Fibroblast of mammary gland (primary cell): ENCODE measurements at places on chromosomes 4 and X.

GRCh38 chr4:106038012-106038411 lies 142.7 kb downstream of the NPNT start:
- no peak for DNase-seq

- peak; percentile 35 for DNase-seq
These were observed 127.2 kb downstream of the FNIP2 start for GRCh38 chr4:158895797-158896576.

DNA sequence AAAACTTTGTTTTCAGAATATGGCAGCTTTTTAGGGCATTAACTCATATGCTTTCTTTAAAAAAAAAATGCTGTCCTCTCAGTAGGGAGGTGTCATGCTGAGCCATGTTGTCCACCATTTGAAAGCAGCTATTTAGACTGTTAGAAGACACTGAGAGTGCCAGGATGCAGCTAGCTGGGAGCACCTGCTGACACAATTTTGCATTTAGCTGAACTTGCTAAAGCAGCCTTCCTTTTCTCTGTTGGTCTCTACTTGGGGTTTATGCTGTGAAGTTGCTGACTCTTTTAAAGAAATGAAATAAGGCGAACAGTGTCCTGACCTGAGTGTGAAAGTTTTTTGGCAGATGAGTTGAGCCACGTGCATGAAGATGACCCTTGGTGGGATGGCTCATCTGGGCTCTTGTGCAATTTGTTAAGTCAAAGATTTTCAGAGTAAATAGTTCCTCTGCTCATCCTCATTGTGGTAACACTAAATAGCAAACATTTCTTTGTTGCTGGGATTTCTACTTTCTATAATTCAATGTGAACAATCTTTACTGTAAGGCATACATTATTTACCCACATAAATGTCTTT lies 64.5 kb downstream of the CDS1 start:
- peak; percentile 82 for DNase-seq

GRCh38 chr4:162408309-162408708 lies 244.5 kb upstream of the FSTL5 start:
- DNase-seq = no peak

GRCh38 chrX:147978931-147979330 lies 2.2 kb upstream of the FMR1NB start:
- DNase-seq = no peak

DNA sequence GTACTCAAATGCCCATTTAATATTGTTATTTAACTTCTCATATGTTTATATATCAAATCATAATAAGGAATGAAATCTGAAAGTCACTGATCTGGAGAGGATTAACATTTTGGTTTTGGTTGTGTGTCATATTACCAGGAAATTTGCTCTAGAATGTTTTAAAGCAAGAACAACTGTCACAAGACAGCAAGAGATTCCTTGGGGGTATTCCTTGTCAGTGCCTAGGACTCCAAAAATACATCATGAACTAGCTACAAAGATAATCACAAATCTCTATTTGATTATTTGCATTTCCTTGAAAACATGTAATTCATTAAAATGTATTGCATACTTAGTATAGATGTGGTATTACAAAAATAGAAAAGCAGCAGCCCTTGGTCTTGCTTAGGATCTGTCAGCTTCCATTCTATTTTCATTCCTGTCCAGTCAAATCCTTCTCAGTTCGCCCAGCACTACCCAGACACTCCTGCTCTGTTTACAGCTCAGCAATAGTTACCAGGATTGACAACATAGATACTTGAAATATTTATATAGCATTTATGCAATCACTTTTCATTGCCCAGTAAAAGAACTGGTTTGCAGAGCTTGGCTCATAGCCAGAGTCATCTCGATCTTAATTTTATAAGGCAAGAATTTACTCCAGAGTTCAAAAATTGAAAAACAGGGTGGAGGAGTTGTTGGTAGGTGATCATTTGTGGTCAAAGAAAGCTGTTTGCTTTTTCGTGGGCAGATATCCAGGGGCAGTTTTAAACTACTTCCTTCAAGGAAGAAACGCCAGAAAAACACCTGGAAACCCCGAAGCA lies 9.2 kb upstream of the BMP3 start:
- no peak for DNase-seq

GRCh38 chr4:81745050-81745449 lies 273.3 kb upstream of the RASGEF1B start:
- no peak for DNase-seq

- DNase-seq = no peak
These were observed 66.5 kb upstream of the LRPAP1 start for GRCh38 chr4:3598695-3599227.

DNA sequence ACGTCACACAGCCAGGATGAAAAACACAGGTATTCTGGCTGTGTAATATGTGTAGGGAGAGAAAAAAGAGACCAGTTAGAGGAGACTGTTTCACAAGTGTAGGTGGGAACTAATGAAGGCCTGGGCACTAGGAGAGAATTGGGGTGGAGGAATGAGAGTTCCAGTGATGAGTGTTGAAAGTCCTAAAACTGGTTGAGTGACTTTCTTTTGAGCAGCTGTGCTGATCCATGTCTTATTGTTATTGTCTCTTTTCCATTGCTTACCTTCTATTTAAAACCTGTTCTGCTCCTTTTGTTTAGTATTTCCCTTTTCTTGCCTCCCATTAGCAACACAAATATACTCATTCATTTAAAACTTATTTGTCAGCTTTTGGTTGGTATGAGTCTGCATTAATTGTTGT lies 88.7 kb downstream of the PDLIM5 start:
- no peak for DNase-seq

DNA sequence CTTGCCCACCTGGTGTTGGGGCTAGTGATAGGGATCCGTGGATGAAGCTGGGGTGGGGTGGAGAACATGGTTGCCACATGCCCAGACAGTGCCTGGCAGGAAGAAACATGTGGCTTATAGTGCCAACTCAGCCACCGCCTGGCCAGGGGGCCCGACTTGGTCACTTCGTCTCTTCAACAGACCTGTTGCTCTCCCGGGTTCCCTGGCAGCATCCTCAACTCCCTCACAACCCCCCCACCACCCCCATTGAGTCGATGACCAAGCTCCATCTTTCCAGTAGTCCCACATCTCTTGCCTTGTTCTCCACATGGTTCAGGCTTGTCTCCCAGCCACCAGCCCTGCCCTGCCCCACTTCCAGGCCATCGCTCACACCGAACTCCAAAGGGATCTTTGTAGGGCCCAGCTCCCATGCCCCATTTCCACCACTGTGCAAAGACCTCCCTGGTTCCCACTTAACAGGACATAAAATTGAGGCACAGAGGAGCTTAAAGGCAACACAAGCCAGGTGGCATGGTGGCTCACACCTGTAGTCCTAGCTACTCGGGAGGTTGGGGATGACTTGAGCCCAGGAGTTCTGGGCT lies 7.8 kb downstream of the PNCK start:
- DNase-seq = no peak

- no peak for DNase-seq
These were observed 283.5 kb downstream of the C4orf33 start for GRCh38 chr4:129379429-129379828.

DNA sequence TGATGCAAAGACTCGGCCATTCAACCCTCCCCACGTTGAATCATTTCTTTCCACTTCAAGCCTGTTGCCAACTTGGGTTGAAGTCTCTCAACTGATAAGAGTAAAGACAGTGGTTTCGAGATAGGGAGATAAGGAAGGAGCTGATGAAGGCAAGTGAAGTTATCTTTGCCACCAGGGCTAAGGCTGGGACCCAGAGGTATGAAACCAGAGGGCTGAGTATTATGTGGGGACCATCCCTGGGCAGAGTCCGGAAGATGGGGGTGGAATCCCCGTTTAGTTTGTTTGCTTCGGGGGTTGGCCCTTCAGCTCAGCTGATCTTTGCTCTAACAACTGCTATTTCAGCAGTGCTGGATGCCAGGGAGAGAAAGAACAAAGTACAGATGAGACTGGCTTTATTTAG lies 2.3 kb upstream of the XPNPEP2 start:
- DNase-seq = no peak

GRCh38 chrX:19410259-19410658 lies 66.5 kb downstream of the PDHA1 start:
- DNase-seq = no peak

GRCh38 chr4:3391422-3391821 lies 50.3 kb upstream of the HGFAC start:
- DNase-seq = no peak

DNA sequence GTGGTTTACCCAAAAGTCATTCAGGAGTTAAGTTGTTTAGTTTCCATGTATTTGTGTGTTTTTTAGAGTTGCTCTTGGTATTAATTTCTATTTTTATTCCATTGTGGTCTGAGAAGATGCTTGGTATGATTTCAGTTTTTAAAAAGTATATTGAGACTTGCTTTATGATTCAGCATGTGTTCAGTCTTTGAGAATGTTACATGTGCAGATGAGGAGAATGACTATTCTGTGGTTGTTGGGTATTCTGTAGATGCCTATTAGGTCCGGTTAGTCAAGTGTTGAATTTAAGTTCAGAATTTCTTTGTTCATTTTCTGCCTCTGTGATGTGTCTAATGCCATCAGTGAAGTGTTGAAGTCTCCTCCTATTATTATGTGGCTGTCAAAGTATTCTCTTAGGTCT lies 249.4 kb downstream of the ARHGAP10 start:
- DNase-seq = peak; percentile 68

- DNase-seq = no peak
These were observed 343.1 kb downstream of the MID1IP1 start for GRCh38 chrX:39144323-39144722.

DNA sequence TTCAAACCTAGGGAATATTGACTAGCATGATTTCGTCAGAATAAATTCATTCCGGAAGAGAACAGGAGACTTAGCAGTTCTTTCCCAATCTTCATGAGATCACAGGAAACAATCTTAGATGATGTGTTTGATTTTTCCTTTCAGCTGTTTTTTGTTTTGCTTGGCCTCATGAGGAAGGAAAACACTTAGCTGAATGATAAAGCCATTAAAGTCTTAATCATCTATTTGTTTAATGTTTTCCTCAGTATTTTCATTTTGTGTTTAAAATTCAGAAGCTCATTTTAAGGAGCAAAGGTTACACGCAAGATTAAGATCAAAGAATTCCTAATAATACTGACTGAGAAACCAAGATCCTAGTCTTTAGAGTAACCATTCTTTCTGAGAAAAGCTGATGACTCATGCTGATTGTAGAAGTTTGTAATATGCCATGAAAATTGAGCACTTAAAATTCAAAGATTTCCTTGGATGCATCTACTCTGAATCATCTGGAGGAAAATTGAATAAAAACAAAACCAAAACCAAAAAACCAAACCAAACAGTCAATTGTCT lies 15.4 kb upstream of the TBC1D19 start:
- DNase-seq = peak; percentile 91

DNA sequence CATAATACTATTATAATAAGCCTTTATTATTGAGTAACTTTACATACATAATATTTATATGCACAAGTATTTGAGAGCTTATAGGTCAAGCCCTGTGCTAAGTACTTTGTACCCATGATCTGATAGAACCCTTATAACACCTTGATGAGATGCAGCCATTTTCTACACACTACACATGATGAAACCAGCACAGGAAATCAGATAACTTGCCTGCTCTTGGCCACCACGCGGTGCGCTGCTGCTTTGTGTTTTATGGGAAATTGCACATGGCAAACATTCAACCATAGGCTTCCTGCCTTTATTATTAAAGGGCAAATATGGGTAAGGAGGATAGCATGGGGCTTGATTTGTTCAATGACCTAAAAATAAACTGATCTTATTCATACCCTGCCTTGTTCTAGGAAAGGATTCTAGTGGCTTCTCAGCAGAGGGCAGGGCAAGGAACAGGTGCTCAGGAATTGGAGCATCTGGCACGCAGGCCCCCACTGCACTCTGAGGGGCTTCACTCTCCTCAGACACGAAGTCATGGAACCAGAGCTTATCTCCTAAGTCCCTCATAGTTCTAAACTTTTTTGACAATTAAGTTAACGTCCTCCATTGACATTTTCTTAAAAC lies 31.6 kb upstream of the NAP1L5 start:
- DNase-seq = no peak

DNA sequence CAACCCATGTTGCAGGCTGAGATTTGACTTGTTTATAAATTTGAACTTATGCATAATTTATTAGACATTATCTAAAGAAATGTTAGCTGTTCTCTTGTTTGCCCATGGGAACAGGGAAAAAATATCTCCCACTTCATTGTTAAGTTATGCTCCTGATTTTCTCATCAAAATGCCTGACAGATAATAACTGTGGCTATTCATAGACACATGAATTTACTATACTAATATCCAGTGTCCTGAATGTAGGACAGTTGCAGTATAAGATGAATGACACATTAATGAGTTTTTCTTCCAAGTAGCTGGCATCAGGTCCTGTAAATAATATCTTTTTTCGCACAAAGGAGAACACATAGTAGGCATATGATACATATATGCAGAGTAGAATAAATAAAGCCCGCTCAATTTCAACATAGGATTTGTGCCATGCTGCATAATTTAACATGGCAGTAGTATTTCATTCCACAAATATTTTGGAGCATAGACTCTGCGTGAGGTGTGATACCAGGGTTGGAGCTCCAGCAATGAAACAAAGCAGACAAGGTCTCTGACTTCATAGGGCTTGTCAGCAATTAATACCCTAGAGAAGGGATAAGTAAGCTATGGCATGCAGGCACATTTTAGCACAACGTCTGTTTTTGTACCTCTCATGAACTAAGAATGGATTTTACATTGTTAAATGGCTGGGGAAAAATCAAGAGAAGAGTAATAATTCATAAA lies 40.4 kb upstream of the DDX53 start:
- DNase-seq = no peak

GRCh38 chrX:100748108-100748507 lies 16.2 kb upstream of the SYTL4 start:
- DNase-seq = no peak

- DNase-seq = no peak
These were observed 370.5 kb upstream of the HS3ST1 start for GRCh38 chr4:11799196-11799595.

DNA sequence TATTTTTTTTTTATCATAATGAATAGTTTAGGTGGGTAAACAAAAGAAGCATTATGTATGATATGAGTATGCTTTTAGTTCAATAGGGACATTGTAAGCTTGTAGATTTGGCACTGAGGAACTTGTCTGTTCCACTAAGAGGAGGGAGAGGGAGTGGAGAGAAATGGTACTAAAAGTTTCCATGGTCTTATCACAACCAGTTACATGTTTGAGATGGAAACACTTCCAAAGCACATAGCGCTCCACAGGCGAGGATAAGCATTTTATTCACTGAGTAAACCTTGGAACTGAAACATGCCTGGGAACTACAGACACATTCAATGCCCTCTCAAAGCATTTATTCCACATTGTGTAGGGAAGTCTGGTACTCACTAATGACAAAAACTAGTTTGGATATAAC lies 15.5 kb downstream of the MYOZ2 start:
- DNase-seq = no peak
